CD8-positive, alpha-beta memory T cell (primary cell): ENCODE measurements at places on chromosomes 3 and 15. TPM values are rescaled to one million over a fixed set of nuclear protein-coding genes. Genes with fewer than 3 reads are reported as not detected.

Gene SV2B
- total RNA-seq, result not detected

Gene KCNAB1
- not detected for total RNA-seq

Gene TTLL13
- total RNA-seq, result 0.80 TPM

DNA sequence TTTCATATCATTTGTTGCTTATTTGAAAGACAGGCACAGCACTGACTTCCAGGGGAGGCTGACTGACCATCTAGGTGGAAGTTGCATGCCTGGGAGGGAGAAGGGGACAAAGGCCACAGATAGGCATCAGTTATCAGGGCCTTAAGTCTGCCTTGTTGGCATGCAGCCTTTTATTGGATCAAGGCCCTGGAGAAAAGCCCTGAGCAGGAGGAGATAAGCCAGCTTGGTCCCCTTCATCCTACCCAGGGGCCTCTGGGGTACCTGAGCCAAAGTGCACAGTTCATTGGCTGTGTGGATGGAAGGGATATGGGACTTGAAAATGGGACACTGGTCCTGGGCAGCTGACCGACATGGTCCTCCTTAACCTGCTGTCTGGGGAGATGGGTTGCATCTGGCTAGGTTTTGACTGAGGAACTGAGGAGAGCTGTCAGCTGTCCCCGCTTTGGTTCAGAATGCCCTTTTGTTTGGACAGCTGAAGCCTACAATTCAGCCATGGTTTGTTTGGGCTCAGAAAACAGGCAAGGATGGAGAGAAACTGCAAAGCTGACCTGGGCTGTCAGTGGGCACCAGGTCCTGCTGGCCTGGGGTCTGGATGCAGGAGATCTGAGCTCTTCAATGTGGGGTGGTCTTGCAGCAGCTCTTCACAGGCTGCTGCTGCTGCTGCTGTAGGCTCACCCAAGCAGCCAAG lies 60.0 kb downstream of the FLNB start:
- no peak for DNase-seq

GRCh38 chr3:42720126-42720525 lies 17.5 kb upstream of the HHATL start:
- DNase-seq, result no peak

DNA sequence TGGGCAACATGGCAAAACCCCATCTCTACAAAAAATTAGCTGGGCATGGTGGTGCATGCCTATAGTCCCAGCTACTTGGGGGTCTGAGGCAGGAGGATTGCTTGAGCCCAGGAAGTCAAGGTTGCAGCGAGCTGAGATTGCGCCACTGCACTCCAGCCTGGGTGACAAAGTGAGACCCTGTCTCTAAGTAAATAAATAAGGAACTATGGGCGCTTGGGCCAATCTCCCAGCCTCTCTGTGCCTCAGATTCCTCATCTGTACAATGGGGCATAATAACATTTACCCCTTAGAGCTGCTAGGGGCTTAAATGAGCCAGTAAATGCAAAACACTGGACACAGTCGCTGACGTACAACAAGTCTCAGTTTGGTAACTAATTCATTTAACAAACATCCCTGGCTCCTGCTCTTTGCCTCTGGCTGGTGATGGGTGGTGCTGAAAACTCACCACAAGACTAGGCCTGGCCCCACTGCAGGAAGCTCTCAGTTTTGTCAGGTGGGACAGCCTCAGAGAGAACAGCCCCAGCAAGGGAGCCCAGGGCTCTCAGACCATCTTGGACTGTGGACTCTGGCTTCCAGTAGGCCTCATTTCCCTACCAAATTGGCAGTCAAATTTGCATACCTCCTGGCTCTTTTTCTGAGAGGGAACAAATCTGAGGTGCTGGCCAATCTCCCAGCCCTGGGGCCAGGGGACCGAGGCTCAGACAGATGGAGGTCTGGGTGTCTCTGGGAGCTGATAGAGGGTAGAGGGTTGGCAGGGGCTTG lies 6.4 kb upstream of the TBC1D2B start:
- no peak for DNase-seq

DNA sequence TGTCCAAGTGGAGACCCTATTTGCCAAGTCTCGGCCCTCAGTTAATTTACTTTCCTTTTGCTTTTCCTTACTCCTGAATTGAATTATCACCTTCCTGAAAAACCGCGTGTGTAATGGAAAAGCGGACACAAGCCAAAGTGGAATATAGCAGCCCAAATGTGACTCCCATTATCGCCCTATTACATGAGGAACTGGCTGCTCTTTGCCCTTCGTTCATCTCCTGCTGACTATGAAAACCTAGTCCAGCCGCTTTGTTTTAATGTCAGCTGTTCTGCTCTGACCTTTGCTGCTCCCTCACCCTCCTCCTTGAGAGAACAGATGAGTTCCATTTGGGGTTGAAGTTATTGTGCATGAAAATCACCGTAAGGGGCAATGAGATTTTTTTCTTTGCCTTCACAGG lies 632.7 kb upstream of the SUCLG2 start:
- no peak for DNase-seq
